Pericardium fibroblast (primary cell): ENCODE measurements at places on chromosomes 4 and X. TPM values are rescaled to one million over a fixed set of nuclear protein-coding genes. Genes with fewer than 3 reads are reported as not detected.

The DCX gene
- total RNA-seq, result not detected in 2 replicates

The ADGRG2 gene
- total RNA-seq, result 0.82 and 1.0 TPM in 2 replicates

The MAGEB2 gene
- not detected in 2 replicates for total RNA-seq

The PHOX2B gene
- total RNA-seq, result not detected in 2 replicates

The CLGN gene
- 0.43 and 0.47 TPM in 2 replicates for total RNA-seq

The SCML2 gene
- 0.93 and 0.94 TPM in 2 replicates for total RNA-seq
